IMR-90 (cell line): ENCODE measurements at places on chromosomes 7 and 10.

DNA sequence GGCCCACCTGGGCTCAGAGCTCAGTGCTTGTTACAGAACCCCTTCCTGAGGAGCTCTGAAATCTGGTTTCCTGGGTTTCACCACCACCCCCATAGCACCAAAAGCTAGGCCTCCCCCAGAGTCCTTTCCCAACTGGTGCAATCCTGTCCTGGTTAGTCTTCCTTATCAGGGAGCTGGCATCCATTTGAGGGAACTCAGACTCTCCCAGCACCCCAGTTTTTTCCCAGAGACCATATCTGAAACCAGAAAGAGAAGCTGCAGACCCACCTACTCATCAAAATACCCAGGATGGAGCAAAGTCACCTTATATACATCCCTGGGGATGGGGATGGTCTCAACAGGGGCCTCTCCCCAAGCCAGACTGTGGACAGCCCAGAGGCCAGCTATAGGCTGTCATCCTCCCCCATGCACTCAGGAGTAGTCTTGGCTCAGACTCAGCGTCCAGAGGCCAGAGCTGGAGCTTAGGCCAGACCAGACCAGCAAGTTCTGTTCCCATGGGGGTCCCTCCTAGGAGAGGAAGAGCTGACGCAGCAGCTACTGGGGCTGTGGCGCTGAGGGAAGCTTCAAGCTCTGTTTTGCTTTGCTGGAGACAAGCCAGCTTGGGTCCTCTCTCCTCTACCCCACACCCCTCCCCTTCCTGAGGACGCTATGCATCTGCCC lies 3.0 kb downstream of the TBATA start:
- DNase-seq, result no peak

- DNase-seq, result no peak
Measured at GRCh38 chr7:28908775-28909174, 49.4 kb downstream of the TRIL start.

DNA sequence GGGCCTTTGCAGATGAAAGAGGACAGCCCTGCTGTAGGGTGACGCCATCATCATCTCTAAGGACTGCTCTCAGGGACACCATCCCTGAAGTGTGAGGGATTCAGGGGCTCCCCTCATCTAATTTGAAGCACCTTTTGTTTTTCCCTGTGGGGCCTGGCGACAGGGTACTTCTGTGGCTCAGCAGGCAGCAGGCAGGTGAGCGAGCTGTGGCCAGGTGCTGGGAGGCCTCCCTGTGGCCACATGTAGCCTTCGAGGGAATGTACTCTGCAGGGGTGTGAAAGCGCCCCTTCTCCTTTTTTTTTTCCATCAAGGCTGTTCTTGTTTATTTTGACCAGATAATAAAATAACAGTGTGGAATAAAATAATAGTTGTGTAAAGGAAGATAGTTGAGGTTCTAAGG lies 118.2 kb upstream of the DPP6 start:
- no peak for DNase-seq

DNA sequence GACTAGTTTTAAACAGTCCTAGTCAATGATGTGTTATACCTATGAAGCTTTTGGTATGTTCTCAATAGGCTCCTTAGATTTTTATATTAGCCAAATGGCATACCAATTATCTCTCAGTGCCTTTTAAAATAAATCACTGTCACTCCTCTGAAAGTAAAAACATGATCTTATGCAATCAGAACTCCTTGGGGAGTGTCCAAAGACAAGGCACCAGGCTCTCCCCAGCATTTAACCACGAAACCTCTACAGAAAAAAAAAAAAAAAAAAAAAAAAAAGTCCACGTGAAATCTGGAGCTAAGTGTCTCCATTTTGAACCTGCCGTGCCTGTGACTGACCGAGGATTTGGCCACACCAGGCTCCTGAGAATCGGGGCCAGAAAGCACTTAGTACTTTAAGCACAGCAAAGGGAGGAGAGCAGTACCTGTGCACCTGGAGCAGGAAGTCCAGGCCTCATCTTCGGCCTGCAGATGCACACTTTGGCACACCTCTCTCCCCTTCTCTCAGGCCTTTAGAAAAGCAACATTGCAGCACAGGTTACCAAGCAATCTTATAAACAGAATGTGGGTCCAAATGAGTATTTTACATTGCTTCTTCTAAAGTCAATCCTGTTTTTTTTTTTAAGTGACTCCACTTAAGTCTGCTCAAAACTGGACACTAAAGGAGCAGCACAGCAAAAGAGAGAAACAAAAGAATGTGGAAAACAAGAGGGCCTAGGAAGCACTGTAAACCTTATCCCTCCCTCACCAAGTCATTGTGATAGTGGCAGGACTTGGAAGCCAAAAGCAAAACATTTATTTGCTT lies 1.5 kb downstream of the FAM13C start:
- no peak for DNase-seq

DNA sequence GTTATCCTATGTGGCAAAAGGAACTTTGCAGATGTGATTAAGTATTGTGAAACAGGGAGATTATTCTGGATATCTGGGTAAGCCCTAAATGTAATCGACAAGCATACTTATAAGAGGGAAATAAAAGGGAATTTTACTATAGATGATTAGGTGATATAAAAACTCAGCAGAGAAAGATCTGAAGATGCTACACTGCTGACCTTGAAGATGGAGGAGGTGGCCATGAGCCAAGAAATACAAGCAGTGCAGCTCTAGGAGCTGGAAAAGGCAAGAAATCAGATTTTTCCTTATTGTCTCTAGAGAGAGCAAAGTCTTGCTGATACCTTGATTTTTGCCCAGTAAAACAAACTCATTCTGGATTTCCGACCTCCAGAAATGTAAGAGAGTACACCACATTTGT lies 67.7 kb downstream of the BRAF start:
- DNase-seq, result peak; percentile 10

- no peak for DNase-seq
Measured at GRCh38 chr10:74925708-74926107, 99.3 kb downstream of the KAT6B start.

GRCh38 chr10:22662733-22663330 lies 51.5 kb downstream of the PIP4K2A start:
- DNase-seq, result no peak

- DNase-seq, result peak; percentile 34
Measured at GRCh38 chr7:30764030-30764975, 6.9 kb upstream of the MINDY4 start.

DNA sequence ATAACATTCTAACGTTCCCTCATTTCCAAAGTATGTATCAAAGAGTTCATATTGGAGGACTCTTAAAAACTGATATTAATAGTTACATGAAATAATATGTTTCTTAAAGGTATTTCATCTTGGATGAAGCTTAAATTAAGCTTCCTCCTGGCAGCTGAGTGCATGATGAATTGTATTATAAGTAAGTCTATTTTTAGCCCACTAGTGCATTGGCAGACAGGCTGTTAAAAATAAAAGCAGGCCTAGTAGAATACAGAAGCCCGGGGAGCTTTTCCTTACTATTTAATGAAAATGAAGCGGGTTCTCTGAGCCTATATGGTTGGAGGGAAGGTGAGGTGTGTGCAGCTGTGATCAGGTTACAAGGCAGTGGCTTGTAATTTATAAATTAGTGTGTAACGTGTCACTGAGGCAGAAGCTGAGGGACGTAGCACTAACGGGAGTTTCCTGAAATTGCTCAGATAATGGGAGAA lies 130.7 kb upstream of the KMT2E start:
- no peak for DNase-seq

- no peak for DNase-seq
Measured at GRCh38 chr7:107166736-107167426, 1.9 kb upstream of the HBP1 start.

GRCh38 chr10:22174442-22174841 lies 43.4 kb downstream of the EBLN1 start:
- no peak for DNase-seq

GRCh38 chr10:27599546-27599945 lies 95.4 kb downstream of the RAB18 start:
- DNase-seq, result no peak

DNA sequence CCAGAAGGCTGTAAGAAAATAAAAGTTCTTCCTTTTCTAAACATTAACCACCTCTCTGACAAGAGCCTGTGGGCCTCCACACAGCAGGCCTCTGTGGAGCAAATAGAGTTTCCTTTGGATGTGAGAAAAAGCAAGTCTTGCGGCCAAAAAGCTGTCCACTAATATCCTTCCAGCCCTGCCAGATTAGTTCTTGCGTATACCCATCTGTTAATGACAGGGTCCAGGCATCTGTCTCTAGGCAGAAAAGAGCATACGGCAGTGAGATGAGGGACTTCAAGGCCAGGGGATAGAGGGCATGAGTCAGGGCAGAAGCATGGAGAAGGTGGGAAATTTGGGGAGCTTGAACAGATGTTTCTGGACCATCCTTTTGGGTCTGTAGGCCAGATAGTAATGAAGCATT lies 164.9 kb downstream of the NSUN6 start:
- no peak for DNase-seq

- DNase-seq, result no peak
Measured at GRCh38 chr10:130500261-130501000, 364.2 kb downstream of the GLRX3 start.

- no peak for DNase-seq
Measured at GRCh38 chr7:98557538-98558031, 59.5 kb upstream of the NPTX2 start.

GRCh38 chr7:39416866-39417265 lies 149.3 kb upstream of the YAE1 start:
- DNase-seq, result no peak

DNA sequence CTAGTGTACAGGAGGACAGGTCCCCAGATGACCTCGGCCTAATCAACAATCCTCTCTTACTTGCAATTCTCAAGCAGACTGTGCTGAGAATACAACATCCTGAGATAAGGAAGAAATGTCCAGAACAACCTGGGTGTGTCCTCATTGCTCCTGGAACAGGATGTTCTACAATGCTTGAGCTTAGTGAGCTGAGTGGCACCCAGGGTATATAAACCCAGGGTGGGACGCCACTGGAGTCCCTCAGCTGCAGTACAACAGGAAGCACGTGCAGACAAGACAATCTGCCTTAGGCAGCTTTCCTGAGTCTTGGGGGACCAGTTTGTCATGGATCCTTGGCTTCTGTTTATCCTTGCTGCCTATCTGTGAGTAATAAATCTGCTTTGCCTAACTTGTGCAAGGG lies 27.7 kb upstream of the SLC25A13 start:
- no peak for DNase-seq

GRCh38 chr10:81817596-81818170 lies 57.3 kb upstream of the NRG3 start:
- no peak for DNase-seq

DNA sequence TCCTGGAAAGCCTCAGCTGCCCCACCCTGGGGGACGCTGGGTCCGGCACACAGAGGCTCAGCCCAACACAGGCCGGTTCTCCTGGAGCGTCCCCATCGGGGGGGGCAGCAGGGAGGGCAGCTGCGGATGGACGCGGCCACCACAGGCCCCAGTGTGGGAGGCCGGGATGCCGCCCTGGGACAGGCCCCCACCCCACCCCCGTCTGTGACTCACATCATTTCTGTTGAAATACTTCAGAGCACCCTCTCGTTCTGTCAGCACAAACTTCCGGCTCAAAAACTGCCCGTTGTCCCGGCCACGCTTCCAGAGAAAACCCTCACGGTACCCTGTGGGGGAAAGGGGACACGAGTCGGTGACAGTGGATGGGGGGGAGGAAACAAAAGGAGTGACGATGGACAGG lies 28.5 kb downstream of the GET4 start:
- DNase-seq, result peak; percentile 40

- peak; percentile 19 for DNase-seq
Measured at GRCh38 chr7:35253710-35254495, at the start of gene TBX20. TBX20 (minus strand) TSS chr7:35254100; CDS start chr7:35253620, 480 bp downstream.

DNA sequence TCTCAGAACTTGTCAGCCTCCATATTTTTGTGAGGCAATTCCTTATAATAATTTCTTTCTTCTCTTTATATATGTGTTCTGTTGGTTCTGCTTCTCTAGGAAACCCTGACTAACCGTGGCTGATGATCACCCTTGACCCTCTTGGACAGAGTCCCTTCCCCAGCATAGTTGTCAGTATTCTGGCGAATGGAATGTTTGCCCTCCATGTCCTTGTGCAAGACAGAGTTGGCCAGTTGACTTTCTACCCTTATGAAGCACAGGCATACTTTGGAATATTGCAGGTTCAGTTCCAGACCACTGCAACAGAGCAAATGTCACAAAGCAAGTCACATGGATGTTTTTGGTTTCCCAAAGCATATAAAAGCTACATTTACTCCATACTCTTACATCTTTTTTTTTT lies 297.7 kb upstream of the SHH start:
- no peak for DNase-seq

GRCh38 chr7:144842377-144842851 lies 6.6 kb upstream of the TPK1 start:
- DNase-seq, result no peak

- DNase-seq, result no peak
Measured at GRCh38 chr10:121288864-121289661, 309.2 kb downstream of the FGFR2 start.

- DNase-seq, result no peak
Measured at GRCh38 chr7:26375726-26376174, 84.1 kb downstream of the SNX10 start.

DNA sequence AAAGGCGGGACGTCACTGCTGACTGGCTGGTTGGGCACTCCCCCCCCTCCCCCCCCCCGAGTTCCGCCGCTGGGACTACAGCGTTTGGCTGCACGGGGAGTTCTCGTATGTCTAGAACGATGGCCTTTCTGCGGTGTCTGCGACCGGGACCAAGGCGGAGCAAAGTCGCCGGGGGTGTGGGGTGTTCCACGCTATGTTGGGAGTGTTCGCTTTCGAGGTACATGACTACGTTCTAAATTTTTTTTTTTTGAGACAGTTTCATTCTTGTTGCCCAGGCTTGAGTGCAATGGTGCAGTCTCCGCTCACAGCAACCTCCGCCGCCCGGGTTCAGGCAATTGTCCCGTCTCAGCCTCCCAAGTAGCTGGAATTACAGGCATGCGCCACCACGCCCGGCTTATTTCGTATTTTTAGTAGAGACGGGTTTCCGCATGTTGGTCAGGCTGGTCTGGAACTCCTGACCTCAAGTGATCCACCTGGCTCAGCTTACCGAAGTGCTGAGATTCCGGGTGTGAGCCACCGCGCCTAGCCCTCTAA lies 573 bp upstream of the IDI1 start:
- DNase-seq, result no peak

- no peak for DNase-seq
Measured at GRCh38 chr10:102624094-102624493, 20.2 kb upstream of the TRIM8 start.
